ENCODE measurements at places on chromosomes 2 and 18.
A peak's percentile ranks its signal among the peaks of the same experiment; 100 is the strongest.

- no peak for DNase-seq
Observed at GRCh38 chr2:227462462-227462951, 9.4 kb upstream of the AGFG1 start.

- no peak for DNase-seq
Observed at GRCh38 chr2:188785490-188785889, 188.7 kb upstream of the COL3A1 start.

DNA sequence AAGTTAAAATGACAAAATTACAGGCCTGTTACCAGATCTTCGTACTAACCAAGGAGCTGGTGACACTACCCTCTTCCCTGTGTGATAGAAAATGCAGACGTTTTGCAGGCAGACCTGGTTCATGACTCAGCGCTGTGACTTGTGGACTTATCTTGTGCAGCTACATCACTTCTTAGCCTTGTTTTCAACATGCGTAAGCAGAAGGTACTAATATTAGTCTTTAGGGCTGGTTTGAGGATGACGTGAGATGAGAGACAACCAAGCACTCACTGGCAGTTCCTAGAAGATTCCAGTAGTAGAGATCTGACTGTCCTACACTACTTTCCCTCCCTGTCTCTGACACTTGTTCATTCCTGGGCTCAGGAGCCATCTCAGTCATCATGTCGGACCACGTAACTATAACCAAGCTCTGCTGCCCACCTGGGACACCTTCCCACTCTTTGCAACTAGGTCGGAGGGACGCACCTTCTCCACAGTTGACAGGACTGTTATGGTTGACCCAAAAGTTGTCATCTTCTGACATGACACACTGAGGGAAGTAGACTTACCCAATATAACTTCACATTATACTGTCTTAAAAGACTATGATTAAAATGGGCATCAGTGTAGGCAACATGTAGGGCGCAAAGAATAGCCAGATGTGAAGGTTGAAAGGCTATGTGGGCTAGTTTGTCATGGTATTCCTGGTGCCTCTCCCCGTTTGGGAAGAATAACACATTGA, 64.8 kb downstream of the TNFRSF11A start:
- DNase-seq, result no peak

DNA sequence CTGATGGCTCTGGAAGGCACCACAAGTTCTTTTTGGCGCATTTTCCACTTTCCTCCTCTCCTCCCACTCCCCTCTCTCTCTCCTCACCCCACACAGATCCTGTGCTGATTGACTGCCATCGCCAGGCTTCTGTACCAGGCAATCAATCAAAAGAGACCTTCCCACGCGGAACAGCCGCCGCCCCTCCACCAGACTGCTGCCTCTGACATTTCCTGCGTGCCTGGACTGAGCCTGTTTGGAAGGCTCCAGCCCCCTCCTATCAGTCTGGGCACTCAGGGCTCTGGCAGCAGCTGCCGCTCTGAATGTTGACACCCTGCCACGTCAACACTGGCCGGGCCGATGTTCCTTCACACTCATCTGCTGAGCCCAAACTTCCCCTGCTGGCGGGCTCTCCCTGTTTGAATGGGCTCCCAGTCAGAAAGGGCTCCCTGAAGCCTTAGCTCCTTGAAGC, 467.7 kb downstream of the EPHA4 start:
- no peak for DNase-seq

- DNase-seq, result no peak
Observed at GRCh38 chr2:128746356-128746755, 427.7 kb upstream of the HS6ST1 start.

DNA sequence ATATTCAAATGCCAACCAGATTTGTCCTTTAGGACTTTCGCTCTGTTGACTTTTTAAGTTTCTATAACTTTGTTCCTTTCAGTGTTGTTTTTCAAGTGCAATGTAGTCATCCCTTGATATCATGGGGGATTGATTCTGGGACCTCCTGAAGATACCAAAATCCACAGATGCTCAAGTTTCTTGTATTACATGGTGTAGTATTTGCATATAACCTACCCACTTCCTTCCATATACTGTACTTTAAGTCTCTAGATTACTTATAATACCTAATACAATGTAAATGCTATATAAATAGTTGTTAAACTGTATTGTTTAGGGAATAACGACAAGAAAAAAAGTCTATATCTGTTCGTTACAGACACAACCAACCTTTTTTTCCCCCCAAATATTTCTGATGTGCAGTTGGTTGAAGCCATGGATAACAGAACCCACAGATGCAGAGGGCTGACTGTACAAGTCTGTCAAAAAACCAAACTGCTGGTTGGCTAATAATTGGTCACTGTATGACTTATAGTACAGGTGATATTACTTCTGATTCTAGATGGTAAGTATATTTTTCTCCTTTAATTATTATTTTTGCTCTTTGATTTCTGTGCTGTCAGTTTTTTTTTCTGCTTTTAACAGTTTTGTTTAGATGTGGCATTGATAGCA, 201.7 kb upstream of the STON1 start:
- no peak for DNase-seq

GRCh38 chr2:79882548-79882947, 369.7 kb downstream of the CTNNA2 start:
- DNase-seq, result no peak

- peak; percentile 30 for DNase-seq
Observed at GRCh38 chr2:74849228-74849892, 15.4 kb downstream of the HK2 start.

- no peak for DNase-seq
Observed at GRCh38 chr2:96236882-96237281, 28.3 kb upstream of the STARD7 start.

- DNase-seq, result no peak
Observed at GRCh38 chr18:76390452-76391035, 104.5 kb downstream of the ZNF516 start.

Data from activated CD4-positive, alpha-beta T cell treated with anti-CD3 and anti-CD28 coated beads, Interleukin-2, amount 50 U/mL, for 1 hour (primary cell).